ENCODE measurements at places on chromosomes 3 and 15. TPM values are rescaled to one million over a fixed set of nuclear protein-coding genes. Genes with fewer than 3 reads are reported as not detected.

Gene PRKAR2A
- 23.8 TPM for total RNA-seq

Gene GLDN
- 5.9 TPM for total RNA-seq

Gene ABI3BP
- total RNA-seq, result 91.1 TPM

Gene KCNH8
- total RNA-seq, result 2.0 TPM

Gene STAC
- 3.9 TPM for total RNA-seq

Gene RASL12
- total RNA-seq, result 85.7 TPM

Gene ZNF385D
- total RNA-seq, result 13.5 TPM

Gene SLC22A13
- total RNA-seq, result not detected

Gene KBTBD13
- not detected for total RNA-seq

Gene TEX9
- total RNA-seq, result 4.9 TPM

Gene FOXL2
- total RNA-seq, result 1.5 TPM

Gene COLQ
- 12.8 TPM for total RNA-seq

Gene MRPL47
- total RNA-seq, result 20.9 TPM

Gene TM4SF1
- total RNA-seq, result 97.7 TPM

Gene CFAP44
- total RNA-seq, result 8.1 TPM

Gene DNAJA4
- total RNA-seq, result 26.5 TPM

Gene CLRN1
- total RNA-seq, result not detected

Gene OR5H2
- not detected for total RNA-seq

Gene CRELD1
- total RNA-seq, result 27.0 TPM

Gene GOLGA6L10
- total RNA-seq, result 3.4 TPM

Gene NLGN1
- total RNA-seq, result 4.7 TPM

Gene MNS1
- 2.9 TPM for total RNA-seq

Gene NSUN3
- 15.7 TPM for total RNA-seq

Gene SCN5A
- 9.3 TPM for total RNA-seq

Gene GDPGP1
- total RNA-seq, result 4.9 TPM

Gene ISY1
- 16.2 TPM for total RNA-seq

Gene IL17RD
- 17.2 TPM for total RNA-seq

Gene SLC41A3
- 62.9 TPM for total RNA-seq

Gene DLL4
- total RNA-seq, result 20.9 TPM

Gene MME
- 18.4 TPM for total RNA-seq

Gene RBM15B
- total RNA-seq, result 20.6 TPM

Gene USP4
- 45.2 TPM for total RNA-seq

Gene GOLGA6L7
- not detected for total RNA-seq

Measured in vagina (tissue), 2 donors.